Stimulated activated CD4-positive, alpha-beta T cell treated with anti-CD3 and anti-CD28 coated beads, Interleukin-12 subunit alpha, Interleukin-12 subunit beta, amount 100 ng/mL, for 24 hours (primary cell): ENCODE measurements at places on chromosomes 5 and 9.

DNA sequence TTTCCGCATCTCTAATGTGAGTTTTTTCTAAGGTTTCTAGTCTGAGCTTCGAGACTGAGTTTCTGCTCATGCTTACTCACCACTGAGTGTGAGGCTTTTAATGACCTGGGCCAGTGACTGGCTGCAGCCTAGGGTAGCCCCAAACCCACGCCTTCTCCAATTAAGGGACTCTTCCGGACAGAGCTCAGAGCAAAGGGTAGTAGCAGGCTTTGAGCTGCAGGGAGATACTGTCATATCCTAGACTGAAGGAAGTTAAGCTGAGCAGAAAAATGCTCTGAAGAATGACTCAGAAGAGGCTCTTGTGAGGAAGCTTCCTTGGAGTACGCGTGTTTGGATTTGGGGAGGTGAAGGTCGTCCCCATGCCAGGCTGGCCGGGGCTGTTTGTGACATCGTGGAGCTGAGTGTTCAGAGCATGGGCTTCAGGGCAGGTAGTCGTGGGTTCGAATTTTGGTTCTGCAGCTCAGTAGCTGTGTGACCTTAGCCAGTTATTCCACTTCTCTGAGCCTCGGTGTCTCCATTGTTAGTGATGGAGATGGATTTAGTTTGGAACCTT, 3.5 kb downstream of the USP20 start:
- no peak for DNase-seq

- no peak for DNase-seq
Observed at GRCh38 chr9:124312290-124313265, 54.8 kb downstream of the NEK6 start.

DNA sequence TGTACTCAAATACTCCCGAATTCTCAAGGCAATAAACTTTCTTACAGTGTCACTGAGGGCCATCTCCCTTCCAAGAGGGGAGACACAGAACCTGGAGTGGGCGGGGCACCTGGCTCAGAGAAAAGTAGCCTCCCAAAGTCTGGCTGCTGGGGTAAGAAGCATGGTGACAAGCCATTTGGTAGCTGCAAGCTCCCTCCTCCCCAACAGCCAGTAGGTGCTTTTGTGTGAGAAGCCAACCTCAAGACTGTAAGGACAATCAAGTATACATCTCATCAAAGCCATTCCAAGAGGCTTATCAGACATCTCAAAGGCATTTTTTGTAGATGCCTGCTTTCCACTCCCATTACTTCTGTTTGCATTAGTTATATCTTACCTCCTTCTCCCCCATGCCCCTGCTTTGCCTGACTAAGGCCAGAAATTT, 1.4 kb downstream of the DAB2 start:
- no peak for DNase-seq

- no peak for DNase-seq
Observed at GRCh38 chr9:95735701-95736100, 139.8 kb upstream of the ERCC6L2 start.

GRCh38 chr5:142601432-142601831, 84.5 kb downstream of the FGF1 start:
- DNase-seq: no peak

- no peak for DNase-seq
Observed at GRCh38 chr9:20562051-20562450, 60.2 kb downstream of the MLLT3 start.

DNA sequence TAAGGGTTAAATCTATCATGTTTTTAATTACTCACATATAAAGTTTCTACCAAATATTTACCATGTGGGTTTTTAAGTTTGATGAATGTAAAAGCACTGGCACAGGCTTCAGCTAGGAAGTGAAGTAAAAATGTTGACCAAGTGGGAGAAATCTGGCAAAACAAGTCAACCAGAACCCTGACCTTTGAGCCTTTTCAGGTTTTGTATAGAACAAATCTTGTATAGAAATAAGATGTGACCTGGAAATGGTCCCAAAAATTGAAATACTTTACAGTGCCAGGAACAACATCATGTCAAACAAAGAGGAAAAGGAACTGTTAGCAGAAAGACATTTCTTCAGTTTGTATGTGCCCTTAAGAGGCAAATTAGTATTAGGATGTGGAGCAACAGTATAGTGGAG, 137.6 kb downstream of the CCDC192 start:
- DNase-seq: no peak

- no peak for DNase-seq
Observed at GRCh38 chr5:38576961-38577684, 20.7 kb upstream of the LIFR start.

- no peak for DNase-seq
Observed at GRCh38 chr5:2001300-2001699, 118.6 kb upstream of the IRX4 start.

GRCh38 chr5:76372323-76373054, 30.6 kb upstream of the IQGAP2 start:
- DNase-seq: no peak

DNA sequence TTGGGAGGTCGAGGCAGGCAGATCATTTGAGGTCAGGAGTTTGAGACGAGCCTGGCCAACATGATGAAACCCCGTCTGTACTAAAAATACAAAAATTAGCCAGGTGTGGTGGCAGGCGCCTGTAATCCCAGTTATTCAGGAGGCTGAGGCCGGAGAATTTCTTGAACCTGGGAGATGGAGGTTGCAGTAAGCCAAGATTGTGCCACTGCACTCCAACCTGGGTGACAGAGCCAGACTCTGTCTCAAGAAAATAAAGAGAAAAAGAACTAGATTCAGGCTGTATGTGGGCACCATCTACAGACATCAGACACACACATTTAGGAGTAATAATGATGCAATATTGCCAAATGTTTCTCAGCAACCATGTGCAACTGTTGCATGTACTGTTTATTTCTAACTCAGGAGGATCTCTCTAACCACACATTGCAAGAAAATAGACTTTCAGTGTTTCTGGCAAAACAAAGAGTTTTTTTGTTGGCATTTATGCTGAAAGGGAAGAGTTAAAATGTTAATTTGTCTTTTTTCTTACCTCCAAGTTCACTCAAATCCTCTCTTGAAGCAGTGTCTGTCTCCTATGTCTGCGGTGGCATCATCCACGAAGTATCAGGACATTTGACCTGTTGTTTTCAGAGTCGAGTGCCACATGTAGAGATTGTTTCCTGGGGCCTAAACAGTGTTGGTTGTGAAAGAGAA, 5.1 kb upstream of the ORM1 start:
- no peak for DNase-seq

- no peak for DNase-seq
Observed at GRCh38 chr9:120874226-120875194, 2.5 kb downstream of the PHF19 start.

DNA sequence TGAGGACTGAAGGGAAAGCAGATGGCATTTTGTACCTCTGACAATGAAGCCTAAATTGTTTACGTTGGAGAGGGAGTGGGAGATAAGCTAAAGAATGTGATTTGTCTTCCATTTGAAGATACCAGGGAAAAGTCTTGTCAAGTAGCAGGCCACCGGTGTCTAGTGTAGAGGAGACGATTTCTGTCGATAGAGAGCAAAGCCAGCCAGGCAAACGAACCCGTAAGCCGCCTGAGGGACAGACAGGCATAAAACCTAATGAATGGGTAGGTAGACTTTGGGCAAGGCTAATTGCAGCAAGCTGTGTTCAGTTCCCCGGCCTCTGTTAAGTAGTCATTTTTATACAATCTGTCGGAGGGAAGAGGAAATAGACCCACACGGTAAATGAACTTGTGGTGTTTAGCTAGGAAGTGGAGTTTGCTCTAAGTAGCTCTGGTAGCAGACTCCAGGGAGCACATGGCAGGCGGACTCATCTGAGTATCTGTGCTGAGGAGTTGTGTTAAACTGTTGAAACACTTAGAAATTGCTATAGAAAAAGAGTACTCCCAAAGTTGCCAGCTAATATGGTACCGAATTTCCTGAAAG, 28.8 kb downstream of the SMARCA2 start:
- DNase-seq: no peak

GRCh38 chr9:136940526-136941230, 3.9 kb downstream of the FBXW5 start:
- DNase-seq: no peak

DNA sequence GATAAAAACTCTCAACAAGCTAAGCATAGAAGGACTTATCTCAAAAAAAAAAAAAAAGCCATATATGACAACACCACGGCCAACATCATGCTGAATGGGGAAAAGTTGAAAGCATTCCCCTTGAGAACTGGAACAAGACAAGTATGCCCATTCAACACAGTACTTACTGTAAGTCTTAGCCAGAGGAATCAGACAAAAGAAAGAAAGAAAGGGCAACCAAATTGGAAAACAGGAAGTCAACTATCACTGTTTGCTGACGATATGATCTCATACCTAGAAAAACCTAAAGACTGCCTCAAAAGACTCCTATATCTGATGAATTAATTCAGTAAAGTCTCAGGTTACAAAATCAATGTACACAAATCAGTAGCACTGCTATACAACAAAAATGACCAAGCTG, 24.6 kb upstream of the PTGER4 start:
- DNase-seq: no peak

DNA sequence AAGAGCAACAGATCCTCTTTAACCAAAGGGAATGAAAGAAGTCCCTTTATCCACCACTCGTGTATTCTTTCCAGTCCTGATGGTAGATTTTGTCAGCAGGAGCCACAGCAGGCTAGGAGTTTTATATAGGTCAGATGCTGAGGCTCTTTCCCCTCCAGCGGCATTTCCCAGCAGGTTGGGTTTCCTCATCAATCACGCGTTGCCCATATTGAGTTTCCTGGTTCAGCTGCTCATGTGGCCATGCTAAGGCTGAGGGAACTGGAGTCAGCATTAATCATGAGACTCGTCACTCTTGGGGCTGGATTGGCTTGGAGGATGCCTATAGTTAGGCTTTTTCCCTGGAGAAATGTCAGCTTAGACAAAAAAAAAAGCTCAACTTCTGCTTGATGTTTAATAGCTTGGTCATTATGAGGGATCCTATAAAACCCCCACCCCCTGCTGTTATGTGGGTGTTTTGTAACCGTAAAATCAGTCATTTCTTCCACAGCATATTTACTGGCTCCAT, 193.4 kb upstream of the GAS1 start:
- DNase-seq: no peak

DNA sequence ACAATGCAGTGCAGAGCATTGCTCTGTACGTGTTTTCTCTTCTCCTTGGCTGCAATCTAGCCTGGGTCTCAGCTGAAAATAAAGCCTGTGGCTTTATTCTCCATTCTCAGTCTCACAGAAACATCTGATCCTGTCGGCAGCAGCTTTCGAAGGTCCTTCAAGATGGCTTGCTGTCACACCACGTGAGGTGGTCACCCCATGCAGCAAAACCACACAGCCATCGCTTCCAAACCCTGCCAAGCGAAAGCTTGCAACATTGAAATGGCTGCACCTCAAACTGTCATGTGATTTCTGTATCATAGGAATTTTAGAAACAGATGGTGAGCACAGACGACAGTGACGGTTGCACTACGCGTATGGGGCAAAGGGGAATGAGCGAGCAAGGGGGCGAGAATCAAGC, 98.5 kb upstream of the SMARCA2 start:
- DNase-seq: no peak

DNA sequence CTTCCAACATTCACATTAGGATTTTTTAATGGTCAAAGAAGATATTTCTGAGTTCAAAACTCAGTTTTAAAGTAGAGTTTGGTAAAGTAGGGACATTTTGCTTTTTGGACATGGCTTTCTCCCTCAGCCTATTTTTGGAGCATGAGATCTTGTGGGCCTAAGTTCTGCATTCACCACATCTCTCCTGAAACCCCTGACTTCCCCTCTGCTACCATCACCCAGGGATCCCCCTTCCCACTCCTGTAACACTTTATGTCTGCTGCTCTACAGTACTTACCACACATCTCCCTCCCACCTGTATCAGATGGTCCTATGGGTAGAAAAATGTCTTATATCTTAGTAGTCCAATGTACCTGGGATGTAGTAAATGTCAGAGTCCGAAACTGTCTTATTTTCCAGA, 48.2 kb upstream of the JAK2 start:
- no peak for DNase-seq

DNA sequence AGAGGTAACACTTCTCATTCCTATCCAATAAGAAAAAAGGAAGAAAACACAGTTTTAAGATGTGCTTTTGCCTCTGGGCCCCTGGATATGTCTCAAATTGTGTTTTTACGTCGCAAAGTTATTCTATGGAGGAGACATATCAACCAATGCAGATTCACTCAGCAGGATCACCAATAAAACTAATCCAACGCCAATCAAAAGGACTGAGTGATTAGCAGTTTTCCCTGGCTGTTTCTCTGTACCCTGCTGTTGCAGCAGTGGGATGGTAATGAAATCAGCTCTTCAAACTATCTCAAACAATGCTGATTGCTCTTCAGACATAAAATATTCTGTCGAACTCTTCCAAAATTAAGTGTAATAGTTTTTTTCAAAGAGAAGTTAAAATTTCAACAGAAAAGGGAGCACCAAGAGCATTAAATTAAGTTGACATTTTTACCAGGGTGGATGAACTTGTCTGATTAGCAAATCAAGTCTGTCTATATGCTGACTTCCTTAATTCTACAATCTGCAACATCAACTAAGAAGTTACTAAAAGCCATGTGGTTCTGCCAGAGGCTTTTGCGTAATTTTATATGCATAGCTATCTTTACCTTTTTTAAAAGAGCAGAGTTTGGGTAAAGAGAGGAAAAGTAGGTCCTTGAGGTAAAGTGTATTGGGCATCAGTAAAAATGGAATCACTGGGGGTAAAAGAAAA, 9.7 kb upstream of the HK3 start:
- no peak for DNase-seq

- DNase-seq: no peak
Observed at GRCh38 chr9:93962017-93962416, 6.9 kb upstream of the BARX1 start.

DNA sequence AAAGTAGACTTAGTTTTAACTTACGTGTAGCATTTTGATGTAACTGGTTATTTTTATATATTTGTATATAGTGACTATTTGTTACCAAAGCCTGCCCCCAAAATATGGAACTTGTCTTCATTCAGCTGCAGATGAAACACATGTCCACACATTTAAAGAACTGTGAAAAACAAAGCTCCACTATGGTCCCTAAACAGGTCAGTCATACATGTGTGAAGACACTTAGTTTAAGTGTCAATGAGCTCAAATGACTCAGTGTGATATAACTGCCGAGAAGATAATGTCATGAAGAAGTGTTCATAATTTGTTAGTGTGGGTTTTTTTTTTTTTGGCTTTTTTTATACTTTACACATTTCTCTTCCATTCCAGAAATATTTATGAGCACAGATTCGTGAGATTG, 28.2 kb downstream of the HAVCR1 start:
- no peak for DNase-seq

- no peak for DNase-seq
Observed at GRCh38 chr5:179348011-179348530, 2.8 kb upstream of the ADAMTS2 start.

DNA sequence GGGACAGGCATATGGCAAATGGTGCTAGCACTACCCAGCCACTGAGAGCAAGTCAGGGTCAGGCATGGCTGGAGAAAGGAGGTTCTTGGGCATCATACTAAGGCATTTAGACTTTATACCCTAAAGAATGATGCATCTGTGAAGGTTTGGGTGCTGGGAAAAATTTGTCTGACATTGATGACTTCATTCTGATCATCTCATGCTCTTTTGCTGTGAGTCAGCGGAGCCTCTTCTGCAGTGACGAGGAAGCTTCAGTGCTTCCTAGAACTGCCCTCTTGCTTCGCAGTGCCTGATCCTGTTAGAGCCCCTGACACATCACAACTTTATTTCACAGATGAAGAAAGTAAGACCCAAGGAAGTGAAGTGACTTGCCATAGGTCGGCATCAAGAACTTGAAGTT, 266.6 kb upstream of the GAS1 start:
- DNase-seq: no peak
